ENCODE measurements at places on chromosomes 1 and 21.

DNA sequence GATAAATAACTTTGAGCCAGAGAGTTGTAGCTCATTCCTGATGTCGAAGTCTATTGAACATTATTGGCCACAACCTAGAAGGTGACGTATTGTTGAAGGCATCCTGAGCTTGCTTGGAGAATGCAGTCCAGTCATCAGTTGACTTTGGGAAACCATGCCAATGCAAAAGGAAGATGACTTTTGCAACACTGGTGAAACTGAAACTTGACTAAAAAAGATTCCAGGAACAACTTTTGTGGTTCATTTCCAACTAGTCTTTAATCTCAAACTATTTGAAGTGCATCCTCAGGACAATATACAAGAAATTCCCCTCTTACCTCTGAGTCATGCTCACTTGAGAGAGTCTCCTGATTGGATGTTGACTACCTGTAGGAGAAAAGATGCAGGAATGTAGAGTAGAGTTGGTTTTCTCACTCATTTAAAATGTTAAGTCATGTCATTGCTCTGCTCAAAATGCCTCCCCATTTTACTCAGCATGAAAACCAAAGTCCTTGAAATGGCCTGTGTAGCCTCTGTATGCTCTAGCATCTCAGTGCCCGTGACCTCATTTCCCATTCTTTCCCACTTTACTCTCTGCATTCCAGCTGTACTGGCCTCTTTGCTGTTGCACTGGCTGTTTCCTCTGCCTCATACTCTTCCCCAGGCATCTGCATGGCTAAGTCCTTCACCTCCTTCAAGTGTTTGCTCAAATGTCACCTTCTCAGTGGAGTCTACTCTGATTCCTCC lies 24.4 kb upstream of the LEPR start:
- DNase-seq, result no peak

DNA sequence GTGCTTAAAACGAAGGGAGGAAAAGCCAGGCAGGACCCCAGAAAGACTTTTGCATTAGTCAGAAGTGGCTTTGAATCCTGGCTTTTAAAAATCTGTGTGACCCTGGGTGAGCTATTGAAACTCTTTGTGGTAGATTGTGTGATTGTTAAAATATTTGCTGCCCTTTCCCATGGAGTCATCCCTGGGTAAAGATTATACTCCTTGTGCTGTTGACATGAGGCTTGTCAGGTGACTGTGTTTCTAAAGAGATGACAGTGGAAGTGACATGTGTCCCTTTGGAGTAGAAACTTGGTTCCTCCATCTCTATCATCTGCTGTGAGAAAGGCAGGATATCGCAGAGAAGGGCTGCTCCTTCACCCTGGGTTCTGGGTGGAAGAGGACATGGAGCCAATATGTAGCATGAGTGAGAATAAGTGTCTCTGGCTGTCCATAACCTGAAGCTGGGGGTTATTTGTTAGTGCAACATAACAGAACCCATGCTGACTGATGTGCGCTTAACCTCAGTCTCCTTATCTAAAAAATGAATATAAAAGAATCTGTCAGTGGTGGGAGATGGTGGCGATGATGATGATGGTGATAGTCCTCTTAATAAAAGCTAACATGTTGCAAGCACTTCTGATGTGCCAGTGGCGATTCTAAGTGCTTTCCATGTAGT lies 187.6 kb downstream of the RHOU start:
- DNase-seq, result no peak

DNA sequence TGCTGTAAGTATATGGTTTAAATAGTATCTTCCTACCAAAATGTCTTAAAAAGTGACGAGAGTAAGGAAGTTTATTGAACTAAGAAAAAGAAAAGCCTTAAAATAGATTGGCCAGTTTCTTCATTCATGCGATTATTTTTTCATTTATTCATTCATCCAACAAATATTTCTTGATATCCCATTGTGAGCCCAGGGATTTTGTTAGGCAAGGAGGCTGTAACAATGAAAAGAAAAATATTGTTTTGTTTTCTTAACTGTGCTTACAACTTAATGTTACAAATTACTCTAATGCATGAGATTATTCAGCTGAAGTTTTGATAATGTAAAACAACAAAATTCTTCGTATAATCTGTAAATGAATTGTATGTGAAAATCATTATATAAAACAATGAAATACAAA lies 882.0 kb downstream of the LTN1 start:
- DNase-seq, result no peak

GRCh38 chr1:25209516-25209915 lies 22.8 kb downstream of the SYF2 start:
- DNase-seq, result no peak

GRCh38 chr1:167446966-167447365 lies 71.4 kb downstream of the CD247 start:
- no peak for DNase-seq

DNA sequence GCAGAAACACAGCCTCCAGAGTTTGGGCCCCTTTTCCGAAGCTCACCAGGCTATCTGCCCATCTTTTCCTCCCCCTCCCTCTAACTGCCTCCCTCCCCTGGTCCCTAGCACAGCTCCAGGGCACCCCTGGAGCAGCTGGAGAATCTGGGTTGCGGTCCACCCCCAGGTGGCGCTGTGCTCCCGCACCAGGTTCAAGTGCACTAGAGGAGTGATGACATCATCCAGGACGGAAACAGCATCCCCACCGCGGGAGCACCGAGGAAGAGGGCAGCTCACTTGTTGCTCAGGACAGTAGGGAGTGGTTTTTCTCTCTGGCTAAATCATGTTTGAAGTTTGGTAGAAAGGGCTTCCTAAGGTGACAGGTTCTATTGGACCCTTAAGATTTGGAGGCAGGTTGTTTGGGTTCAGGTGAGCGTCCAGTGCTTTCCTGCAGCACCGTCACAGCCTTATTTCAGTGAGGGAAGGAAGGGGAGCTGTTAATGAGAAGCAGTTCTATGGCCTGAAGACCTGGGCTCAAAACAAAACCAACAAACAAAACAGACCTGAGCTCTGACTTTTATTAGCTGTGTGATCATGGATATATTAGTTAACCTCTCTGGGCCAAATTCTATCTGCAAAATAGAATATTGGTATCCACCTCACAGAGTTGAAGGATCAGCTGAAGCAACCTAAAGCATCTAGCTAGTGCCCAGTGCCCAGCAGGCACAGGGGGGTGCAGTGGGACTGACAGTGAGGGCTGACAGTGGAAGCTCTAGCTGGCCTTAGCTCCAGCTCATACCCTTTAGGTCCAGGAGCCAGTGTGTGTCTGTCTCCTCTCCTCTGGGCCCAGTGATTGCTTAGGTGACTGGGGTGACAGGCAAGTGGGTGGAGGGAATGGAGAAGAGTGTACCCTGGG lies 7.5 kb downstream of the SHISA4 start:
- DNase-seq, result peak; percentile 69

DNA sequence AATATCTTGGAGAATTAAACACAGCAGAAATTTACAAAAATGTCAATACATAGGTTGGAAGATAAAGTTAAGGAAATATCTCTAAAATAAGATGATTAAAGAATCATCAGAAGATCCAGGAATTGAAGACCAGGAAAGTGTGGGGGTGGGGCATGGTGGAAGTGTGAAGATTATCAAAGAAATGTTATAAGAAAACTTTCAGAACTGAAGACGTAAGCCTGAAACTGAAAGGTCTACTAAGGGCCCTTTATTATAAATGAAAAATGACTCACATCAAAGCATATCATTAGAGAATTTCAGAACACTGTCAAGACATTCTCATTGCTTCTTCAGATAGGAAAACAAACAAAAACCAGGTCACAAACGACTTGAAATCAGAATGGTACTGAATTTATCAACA lies 92.4 kb upstream of the DPT start:
- DNase-seq, result no peak

DNA sequence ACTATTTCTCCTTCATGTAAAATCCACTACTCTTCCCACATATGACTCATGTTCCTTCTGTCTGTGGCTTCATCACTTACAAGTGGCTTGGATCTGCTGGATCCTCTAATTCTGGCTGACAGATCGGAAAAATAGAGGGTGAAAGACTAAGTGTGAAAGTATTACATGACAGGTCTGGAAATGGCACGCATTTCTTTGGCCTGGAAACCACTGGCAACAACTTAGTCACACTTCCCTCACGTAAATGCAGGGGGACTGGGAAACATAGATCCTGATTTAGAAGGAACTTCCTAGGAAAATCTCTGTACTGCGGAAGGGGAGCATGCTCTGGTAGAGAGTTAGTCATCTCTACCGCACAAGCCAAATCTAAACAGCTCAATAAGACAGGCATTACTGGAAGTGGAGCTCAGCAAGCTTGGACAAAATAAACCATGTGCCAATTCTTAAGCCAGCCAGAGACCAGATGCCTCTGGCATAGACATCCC lies 305.4 kb upstream of the PTBP2 start:
- DNase-seq, result no peak

DNA sequence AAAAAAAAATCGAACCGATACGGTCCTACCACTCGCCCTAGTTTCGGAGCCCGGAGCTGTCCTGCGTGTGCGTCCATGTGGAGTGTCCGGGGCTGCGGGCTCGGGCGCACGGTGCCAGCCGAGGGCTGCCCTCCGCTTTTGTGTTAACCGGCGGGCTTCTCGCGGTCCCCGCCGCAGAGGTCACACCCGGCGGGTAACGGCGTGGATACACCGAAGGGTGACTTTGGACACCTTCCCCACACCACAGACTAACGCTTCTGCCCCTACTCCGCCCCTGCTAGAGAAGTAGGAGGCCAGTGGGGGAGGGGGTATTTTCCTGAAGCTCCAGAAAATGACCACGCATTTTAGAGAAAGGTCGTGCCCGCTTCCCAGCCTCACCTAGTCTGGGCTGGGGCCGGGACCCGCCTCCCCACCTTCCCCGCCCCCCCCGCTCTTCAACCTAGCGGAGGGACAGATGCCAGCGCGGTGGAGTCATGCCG lies 609 bp upstream of the ATF3 start:
- DNase-seq, result no peak

DNA sequence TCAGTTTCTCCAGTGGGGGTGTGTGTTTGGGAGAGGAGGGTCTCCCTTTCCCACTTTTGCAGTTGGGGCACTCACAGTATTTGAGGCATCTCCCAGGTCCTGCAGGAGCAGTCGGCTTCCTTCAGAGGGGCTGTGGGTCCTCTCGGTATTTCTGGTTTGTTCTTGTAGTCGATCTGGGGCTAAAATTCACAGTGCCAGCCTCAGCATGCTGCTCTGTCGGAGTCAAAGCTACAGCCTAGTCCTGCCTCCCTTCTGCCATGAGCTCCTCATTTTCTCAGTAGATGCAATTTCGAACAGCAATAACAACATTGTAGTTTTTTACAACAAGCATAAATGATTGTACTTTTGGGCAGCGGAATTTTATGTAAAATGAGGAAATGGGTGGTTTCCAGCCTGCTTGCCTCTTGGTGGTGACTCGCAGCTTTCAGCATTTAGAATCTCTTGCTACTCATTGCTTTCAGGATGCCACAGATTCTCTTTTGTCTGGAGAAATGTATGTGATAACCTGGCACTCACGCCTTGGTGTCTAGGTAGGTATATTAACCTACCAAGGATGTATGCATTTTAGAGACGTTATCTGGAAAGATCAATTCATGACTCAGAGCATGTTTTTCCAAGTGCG lies 82.4 kb upstream of the C21orf91 start:
- DNase-seq, result no peak
